ENCODE measurements at places on chromosomes 1 and 21.

GRCh38 chr1:114109981-114110380 is 43.7 kb downstream of the SYT6 start:
- no peak for DNase-seq

DNA sequence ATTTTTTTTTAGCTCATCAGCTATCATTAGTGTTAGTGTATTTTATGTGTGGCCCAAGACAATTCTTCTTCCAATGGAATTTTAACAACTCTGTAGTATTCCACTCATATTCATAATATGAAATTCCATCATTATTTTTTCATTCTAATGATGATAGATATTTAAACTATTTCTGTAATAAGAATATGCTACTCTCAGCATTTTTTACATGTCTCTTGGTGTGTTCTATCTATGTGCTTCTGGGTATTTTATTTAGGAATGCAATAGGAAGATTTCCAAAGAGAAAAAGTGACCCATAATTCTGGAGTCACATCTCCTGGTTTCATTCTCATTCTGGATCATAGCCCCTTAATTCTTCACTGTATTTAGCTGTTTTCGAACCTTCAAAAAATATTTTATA is 109.5 kb downstream of the LRRC53 start:
- no peak for DNase-seq

GRCh38 chr21:16007943-16008342 is 278.2 kb downstream of the USP25 start:
- DNase-seq, result no peak

DNA sequence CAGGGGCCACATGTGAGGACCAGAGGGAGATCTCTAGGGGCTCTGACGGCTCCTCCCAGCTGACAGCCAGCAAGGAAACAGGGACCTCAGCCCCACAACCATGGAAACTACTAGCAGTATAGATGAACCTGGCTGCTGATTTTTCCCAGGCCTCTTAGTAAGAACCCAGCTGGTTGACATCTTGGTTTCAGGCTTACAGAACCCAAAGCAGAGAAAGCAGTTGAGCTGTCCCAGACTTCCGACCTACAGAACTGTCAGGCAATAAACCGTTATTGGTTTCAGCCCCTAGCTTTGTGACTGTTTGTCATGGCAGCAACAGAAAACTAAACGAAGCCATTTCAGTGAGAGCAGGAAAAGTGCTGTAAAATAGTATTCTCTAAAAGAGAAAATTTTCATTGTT is 36.4 kb downstream of the ETS2 start:
- DNase-seq, result no peak

- DNase-seq, result no peak
Measured at GRCh38 chr21:29305561-29305960, 6.8 kb downstream of the BACH1 start.

DNA sequence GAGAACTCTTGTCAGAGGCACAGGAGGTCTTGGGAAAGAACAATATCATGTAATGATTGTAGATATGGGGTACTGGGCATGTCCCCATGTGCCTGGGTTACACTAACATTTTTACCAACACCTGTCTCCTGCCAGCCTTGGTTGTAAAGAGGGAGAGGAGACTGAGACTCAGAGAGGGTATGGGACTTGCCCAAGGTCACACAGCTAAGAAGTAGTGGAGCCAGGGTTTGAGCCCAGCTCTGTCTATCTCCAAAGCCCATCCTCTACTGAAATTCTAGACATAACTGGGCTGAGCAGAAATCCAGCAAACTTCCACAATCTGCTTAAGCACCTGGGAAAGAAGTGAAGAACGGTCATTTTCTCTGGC is 2.6 kb upstream of the THEMIS2 start:
- DNase-seq, result no peak

DNA sequence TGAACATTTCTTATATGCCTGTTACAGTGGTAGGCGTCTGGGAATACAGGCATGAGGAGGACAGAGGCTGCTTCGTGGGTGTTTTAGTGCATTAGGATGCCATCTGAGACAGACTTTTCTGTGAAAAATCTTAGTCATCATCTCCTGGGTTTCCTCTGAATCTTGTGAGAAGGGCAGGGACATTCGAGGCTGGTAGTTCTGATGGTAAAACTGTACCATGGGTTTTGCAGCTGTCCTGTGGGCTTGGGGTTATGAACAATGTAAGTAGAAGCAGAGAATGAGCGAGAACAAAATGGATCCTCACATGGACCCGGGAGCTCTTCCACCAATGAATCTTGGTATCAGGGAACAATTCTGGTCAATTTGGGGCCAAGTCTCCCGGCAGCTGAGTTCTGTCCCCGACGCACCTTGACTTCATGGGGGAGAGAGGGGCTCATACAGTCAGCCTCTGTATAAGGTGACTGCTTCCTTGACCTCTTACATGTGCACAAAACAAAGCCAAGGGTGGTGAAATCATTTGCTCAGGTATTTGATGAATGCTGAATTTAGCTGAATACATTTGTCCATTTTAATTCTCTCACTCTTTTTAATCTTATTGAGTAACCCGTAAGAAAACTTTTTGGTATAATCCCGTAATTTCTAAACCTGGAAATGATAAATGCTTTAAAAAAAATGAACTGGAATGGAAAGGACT is 63.6 kb upstream of the ERRFI1 start:
- DNase-seq, result peak; percentile 80

- no peak for DNase-seq
Measured at GRCh38 chr21:16590641-16591292, 861.0 kb downstream of the USP25 start.

DNA sequence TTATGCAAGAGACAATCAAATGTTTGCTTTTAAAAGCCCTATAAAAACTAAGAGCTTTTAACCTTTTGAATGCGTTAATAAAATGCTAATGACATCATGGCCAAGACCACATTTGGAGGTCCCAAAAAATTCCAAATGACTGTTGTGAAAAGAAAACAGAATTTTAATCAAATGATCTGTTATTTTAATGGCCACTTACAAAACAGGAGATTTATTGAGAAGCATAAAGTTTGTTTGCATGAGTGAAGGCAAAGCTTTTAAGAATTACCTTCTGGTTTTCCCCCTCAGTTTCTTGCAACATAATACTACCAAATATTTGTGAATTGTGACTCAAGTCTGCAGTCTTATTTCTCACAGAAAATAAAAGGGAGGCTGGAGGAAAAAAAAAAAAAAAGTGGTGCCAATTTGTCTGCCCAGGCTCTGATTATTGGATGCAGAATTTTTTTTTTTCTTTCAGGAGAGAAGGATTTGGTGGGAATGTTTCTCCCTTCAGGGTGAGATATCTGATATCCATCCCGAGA is 60.7 kb downstream of the GORAB start:
- DNase-seq, result no peak

DNA sequence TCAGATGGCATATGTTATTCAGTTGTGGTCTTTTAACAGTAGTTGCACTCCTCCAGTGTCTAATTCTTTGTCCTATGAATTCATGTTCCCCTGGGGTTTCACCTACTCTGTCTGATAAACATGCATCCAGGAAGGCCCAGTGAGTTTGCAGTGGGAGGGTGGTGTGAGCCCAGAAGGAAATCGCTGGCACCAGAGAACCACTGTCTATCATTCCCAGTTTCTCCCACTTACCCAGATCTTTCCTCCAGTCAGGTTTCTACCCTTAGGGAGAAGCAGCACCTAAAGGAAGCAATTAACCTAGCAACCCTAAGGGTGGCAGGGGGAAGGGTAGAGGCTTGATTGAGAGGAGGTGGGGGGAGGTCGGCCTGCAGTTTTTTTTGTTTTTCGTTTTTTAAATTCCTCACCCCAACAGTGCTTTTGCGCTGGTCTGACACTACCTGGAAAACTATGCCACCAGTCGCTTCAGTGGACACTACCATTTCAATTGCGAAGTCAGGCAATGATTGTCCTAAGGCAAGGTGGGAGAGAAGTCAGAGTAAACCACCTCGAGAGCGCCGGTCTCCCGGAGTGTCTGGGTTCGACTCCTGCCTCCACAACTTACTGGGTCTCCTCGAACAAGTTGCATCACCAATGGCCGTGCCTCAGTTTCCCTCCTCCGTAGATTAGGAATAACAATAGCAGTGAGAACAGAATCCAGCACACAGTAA is 766 bp upstream of the SLC44A3 start:
- peak; percentile 39 for DNase-seq

DNA sequence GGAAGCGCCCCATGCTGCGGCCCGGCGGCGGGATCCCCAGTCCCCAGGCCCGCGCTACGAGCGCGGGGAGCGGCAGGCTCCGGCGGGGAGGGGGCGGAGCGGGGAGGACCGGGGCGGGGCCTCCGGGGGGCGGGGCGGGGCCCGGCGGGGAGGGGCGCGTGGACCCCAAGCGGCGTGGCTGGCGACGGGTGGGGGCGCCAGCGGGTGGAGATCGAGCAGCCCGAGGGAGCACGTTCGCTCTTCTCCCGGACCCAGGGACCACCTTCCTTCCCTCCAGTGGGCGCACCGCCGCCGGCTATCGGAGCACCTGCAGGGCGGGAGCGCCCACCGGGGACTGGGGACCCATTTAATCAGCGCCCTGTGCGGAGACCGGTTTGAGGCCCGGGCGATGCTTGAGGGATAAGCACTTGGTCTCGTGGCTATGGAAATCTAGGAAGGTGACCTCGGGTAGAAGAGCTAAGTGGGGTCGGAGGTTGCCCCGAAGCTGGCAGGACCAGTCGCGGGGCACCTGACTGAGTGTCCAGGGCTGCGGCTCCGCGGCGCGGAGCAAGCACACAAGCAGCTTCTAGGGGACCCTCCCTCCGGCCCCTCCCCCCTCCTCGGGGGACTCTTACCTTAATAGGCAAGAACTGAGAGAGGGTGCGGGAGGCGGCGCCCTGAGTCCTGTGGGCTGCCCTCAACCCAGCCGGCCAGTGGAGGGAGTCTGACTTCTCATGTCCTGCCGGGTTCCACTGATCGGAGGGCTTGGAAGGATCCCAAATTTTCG is at the start of gene TSPAN2:
TSPAN2 (minus strand) TSS at position 84 of the 766 bp plus-strand sequence; CDS start at position 13, 71 bp downstream.
- DNase-seq, result peak; percentile 70

- DNase-seq, result peak; percentile 12
Measured at GRCh38 chr1:10738061-10739058, 58.1 kb downstream of the CASZ1 start.

- peak; percentile 87 for DNase-seq
Measured at GRCh38 chr1:60670302-60670701, 412.1 kb upstream of the NFIA start.

GRCh38 chr1:50422946-50423669 is at the start of gene DMRTA2:
DMRTA2 (minus strand) TSS chr1:50423443; CDS start chr1:50421536, 1,907 bp downstream.
- peak; percentile 40 for DNase-seq

GRCh38 chr1:77797991-77798390 is 18.5 kb downstream of the MIGA1 start:
- DNase-seq, result peak; percentile 60
